Fibroblast of skin of right biceps (primary cell): ENCODE measurements at places on chromosomes 1 and 21.
A peak's percentile ranks its signal among the peaks of the same experiment; 100 is the strongest.

GRCh38 chr1:245304698-245305097, 149.9 kb downstream of the KIF26B start:
- DNase-seq = no peak

- no peak for DNase-seq
Observed at GRCh38 chr1:29767769-29768425, 531.6 kb downstream of the PTPRU start.

GRCh38 chr21:16678429-16679160, 834.2 kb upstream of the CXADR start:
- no peak for DNase-seq

DNA sequence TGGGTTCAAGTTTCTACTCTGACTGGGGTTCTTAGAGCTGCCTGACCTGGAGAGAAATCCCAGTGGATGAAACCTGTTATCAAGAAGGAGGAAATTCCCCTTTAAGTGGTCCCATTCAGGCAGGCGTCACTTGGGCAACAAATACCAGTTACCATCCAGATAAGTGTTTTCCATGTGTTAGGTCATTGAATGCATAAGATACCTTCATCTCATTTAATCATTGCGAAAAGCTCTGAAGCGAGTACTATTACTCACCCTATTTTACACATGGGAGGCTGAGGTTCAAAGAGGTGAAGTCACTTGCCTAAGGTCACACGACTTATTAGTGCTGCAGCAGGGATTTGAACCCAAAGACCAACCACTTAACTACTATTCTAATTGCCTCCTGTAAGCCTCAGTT, 45.5 kb upstream of the RPL11 start:
- DNase-seq = no peak

DNA sequence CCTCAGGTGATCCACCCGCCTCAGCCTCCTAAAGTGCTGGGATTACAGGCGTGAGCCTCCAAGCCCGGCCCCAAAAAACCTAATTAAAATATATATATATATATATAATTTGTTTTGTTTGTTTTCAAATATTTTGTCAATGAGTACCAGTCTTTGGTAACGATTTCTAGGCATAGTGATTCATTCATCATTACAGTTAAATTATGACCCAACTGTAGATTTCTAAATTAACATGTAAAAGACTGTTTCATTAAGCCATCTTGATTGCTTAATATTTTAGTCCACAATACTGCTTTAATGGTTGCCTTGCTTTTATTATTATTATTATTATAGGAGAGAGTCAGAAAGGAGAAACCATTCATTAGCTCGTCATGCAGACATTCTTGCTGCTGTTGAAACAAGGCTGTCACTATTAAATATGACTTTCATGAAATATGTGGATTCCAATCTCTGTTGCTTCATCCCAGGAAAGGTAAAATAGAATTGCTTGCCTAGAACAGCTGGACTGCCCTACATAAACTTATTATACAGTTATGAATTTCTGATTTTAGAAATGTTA, 19.9 kb downstream of the FBXO28 start:
- DNase-seq = no peak

DNA sequence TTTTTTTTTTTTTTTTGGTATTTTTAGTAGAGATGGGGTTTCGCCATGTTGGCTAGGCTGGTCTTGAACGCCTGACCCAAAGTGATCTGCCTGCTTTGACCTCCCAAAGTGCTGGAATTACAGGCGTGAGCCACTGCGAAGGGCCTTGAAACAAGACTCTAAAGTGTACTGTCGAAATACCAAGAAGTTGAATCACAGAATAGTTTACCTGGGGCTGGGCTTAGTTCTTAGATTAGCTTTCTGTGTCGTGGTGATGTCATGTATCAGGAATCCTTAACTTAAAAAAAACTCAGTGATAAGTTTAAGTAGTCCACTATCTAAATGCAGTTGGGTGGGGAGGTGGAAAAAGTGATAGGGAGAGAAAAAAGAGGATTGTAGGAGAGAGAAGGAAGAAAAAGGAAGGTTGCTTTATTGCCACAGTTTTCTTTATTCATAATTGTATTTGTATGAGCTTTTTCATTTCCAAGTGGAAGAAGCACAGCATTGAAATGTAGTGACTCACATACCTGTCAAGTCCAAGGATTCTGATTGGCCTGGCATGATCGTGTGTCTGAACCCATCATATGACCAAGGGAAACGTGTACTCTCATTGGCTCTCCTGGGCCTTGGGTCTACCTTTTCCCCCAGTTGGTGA, 13.4 kb downstream of the ITSN1 start:
- DNase-seq = peak; percentile 94

- DNase-seq = no peak
Observed at GRCh38 chr1:87186346-87186745, 142.3 kb upstream of the LMO4 start.

GRCh38 chr1:211588711-211589110, 9.8 kb upstream of the SLC30A1 start:
- no peak for DNase-seq

- DNase-seq = no peak
Observed at GRCh38 chr1:56901716-56902115, 47.1 kb downstream of the C8A start.

GRCh38 chr1:82836973-82837680, 1036.4 kb downstream of the ADGRL2 start:
- peak; percentile 5 for DNase-seq

DNA sequence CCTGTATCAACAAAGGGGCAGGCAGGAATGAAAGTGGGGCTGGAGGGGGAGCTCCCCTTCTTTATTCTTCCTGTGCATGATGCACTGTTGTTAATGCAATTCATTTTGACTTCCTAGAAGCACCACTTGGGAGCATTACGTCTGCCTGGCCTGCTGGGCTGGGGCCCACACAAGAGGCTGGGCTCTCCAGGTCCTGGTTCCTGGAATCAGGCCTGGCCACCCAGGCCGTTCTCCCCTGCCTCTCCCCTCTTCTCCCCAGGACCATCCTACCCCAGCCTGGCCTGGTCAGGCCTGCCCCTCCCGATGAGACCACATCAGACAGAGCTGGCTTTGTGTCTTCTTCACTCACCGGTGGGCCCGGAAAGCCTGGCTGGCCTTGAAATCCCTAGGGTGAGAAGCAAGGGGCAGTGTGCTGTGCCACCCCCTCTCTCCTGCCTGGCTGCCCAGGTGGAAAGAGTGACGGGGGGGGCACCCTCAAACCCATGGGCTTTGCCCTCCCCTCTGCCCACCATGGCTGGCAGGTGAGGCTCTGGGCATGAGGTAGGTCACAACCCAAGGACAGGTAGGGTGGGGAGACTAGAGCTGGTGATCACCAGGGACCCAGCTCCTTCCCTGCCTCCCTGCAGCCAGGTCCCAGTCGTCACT, 20.7 kb upstream of the PEF1 start:
- no peak for DNase-seq

DNA sequence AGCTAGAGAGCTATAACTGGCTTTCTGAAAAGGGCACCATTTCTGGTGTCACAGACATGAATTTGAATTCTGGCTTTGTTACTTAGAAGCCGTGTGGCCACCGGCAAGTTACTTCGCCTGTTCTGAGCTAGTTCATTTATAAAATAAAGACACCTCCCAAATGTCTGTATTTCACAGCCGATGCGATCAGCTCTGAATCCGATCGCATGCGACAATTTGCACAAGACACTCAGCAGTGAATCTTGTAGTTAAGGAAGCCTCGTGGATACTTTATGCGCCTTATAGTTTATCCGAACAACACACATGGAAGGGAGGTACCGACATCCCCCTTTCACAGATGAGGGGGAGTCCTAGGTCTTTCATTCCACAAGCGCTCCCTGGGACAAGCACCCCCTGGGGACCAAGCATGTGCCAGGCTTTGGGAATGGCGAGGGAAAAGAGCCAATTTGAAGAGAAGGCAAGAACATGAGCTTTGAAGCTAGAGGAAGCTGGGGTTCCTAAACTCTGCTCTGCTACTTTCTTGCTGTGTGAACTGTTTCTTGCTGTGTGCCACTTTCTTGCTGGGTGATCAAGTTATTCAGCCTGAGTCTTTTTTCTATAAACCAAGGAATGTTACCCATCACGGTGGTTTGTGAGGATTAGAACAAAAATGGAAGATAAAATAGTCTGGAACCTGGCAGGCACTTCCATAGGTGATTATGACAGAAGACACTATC, 3.9 kb downstream of the ID3 start:
- peak; percentile 85 for DNase-seq

DNA sequence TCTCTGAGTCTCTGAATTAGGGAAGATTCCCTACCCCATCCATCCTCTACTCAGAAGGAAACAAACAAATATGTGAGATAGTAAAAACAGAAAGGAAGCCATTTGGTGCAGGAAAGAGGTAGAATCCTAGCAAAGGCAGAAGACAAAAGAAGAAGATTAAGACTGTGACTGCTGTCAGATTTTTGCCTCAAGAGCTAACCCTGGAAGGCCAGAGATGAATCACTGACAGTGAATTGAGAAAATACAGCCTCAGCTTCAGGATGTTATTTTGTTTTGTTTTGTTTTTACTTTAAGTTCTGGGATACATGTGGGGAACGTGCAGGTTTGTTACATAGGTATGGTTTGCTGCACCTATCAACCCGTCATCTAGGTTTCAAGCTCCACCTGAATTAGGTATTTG, 31.7 kb downstream of the DSTYK start:
- peak; percentile 21 for DNase-seq

- DNase-seq = peak; percentile 76
Observed at GRCh38 chr1:195590649-195591048, 1017.6 kb downstream of the KCNT2 start.

DNA sequence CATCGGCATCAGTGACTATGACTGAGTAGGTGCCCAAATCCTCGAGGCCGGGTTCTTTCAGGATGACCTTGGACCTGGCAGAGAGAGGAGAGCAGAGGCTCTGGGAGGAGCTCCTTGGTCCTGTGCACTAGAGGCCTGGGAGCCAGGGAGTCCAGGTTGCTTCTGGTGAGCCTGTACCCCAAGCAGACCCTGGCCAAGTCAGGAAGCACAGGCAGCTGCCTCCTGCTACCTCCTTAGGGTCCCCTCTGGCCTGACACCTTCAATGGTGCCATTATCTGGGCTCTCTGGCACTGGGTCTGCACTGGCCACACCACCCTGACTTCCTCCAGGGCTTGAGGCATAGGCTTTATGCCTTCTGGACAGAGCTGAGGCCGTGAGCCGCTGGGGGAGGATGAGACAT, 37.7 kb downstream of the MYOM3 start:
- no peak for DNase-seq

GRCh38 chr1:155093911-155094621, 15.4 kb downstream of the EFNA3 start:
- DNase-seq = peak; percentile 37

DNA sequence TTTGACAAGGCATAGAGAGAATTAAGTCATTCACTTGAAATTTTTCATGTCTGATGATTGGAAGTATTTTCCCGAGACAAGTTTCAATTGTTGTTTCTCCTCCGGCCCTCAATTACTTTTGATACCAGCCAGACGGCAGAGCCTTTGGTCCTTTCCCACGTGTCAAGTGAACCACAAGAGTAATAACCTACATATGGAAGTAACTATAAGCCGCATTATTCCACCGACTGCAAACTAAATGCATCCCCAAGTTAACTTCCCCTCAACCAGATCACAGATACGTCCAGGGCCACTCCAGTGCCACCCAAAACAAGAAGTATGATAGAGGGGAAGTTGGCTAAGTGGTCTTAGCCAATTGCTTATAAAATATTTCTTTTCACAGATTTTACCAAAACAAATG, 20.2 kb downstream of the COLGALT2 start:
- DNase-seq = no peak

DNA sequence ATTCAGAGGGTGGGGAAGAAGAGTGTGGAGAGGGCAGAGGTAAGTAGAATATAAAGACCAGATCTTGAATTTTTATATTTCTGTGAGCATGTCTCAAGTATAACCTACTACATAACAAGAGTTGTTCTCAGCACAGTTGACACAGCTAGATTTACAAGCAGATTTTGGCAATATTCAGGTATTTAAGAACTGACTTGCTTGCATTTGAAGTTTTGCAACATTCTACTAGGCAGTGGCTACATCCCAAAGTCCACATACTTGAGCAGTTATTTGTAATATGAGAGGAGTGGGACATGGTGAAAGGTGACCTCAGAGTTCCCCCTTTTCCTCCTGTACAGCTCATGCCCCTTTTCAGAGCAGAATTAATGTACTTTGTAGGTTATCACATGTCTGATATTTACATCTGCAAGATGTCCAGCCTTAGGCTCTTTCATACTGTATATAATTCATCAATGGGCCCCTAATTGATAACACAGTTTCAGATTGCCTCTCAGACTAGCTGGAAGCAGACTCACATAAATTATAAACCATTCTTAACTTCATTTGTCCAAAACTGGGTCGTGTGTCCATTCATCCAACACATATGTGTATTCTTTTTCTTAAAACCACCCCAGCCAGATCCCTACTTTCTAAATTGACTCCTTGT, 136.7 kb upstream of the RAVER2 start:
- peak; percentile 6 for DNase-seq

GRCh38 chr1:104406728-104407127, 657.0 kb downstream of the AMY1C start:
- no peak for DNase-seq

GRCh38 chr1:161382214-161383019, 14.7 kb upstream of the CFAP126 start:
- peak; percentile 69 for DNase-seq

DNA sequence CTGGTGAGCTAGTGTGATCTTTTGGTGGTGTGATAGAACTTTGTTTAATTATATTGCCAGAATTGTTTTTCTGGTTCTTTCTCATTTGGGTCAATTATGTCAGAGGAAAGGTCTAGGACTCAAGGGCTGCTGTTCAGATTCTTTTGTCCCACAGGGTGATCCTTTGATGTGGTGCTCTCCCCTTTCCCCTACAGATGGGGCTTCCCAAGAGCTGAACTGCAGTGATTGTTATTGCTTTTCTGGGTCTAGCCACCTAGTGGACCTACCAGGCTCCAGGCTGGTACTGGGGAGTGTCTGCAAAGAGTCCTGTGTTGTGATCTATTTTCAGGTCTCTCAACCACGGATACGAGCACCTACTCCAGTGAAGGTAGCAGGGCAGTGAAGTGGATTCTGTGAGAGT, 25.9 kb upstream of the CD84 start:
- DNase-seq = no peak

GRCh38 chr1:67060811-67061218, 6.9 kb upstream of the SLC35D1 start:
- DNase-seq = peak; percentile 98

DNA sequence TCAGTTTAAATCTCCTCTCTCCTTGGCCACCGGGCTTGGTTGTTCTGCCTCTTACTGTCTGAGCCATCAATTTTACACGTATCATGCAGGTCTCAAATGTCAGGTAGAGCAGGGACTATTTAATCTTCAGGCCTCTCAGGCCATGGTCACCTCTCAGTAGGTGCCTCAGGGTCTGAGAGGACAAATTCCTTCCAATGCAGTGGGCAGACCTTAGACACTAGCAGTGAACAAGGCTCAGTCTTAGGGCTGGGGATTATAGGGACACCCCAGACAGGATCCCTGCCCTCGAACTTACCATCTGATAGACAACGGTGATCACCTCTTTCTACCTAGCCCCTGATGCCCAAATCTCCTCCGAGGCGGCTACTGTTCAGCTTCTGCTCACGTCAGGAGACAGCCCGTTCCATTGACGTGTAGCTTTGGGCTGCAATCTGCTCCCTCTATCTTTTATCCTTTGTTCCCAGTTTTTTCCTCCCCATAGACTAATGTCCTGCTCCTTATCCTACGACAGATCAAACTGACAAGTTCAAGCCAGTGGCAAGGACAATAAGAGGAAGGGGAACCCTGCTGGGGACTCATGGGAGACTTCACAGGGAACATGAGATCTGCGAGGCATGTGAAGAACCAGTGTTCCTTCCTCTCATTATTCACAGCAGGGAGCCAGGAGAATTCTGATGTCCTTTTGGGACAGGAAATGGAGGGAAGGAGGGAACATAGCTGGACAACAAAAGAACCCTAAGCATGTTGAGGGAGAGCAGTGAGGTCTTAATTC, 1.4 kb upstream of the MYOG start:
- no peak for DNase-seq

GRCh38 chr1:54800899-54801759, at the start of gene TTC22:
Gene TTC22 (minus strand): TSS chr1:54801323. CDS start chr1:54801163, 160 bp downstream.
- DNase-seq = no peak
